ENCODE measurements at places on chromosomes 7 and 10.

- no peak for DNase-seq
These were observed 33.7 kb downstream of the AP5Z1 start for GRCh38 chr7:4809091-4809591.

GRCh38 chr7:40570223-40570622, 435.4 kb downstream of the SUGCT start:
- DNase-seq = no peak

DNA sequence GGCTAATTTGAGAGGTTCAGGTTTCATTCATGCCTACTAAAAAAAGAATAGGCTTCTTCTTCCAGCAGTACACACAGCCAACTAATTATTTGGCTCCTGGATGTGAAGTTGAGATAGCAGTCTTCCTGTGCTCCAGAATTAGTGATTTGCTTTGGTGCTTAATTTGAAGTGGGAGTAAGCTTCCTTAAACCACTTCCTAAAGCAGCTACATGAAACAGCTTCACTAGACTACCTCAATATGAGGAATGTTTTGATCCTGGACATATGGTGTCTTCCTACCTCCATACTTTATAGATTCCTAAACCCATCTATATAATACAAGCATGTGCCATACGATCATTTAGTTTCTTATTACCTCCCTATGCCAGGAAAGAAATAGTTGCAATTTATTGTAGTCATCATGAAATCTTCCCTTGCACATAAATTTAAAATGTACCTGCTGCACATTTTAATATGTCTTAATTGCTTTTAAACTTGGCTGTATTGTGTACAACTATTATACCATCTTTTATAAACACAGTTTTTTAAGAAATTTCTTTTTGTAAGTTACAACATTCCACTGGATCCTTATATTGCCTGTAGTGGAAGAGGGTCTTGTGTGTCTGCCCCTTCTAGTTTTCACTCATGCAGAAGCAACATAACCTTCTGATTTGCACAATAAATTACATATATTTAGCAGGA, 8.6 kb downstream of the VIM start:
- no peak for DNase-seq

GRCh38 chr10:112952282-112953173, 2.5 kb downstream of the TCF7L2 start:
- no peak for DNase-seq

GRCh38 chr10:52208365-52208764, 105.7 kb upstream of the DKK1 start:
- no peak for DNase-seq

DNA sequence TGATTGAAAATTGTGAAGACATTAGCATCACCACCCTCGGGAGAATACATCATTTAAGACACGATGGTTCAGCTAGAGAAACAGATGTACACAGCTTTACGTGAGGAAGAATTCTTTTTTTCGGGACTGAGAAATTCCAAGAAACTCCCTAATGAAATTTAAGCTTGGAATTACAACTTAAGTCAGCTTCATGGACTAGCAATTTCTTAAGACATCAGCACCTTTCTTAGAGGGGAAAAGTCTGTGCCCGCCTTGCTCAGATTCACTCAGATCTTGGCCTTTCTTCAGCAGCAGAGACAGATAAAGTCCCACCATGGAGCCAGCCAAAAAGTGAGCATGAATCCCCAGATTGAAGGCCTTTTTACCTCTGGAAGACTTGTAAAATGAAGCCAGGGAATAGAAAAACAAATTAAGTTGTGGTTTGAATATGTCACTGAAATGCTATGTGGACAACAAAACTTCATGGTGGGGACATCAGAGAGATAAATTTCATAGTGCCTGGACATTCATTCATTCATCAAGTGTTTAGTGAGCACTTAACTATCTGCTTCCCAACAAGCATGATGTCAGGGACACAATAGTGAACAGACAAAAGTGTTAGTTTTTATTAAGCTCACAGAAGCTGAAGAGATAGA, 32.1 kb downstream of the PRKG1 start:
- no peak for DNase-seq

DNA sequence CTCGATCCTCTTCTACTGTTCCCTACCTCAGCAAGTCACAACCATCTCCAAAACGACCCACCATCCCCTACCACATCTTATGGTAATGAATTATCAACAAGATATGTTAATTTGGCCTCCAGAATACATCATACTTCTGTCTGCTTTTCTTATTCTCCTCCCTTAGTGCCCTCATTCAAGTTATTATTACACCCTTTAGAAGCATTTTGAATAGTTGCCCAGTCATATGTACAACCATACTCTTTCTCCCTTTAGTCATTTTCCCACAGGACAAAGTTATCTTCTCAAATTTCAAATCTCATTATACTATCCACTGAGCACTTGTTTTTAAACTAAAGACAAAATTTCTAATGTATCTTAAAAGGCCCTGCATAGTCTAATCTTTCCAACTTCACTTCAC, 71.0 kb downstream of the GNAT3 start:
- DNase-seq = no peak

GRCh38 chr10:71080381-71081228, 131.8 kb upstream of the UNC5B start:
- no peak for DNase-seq

DNA sequence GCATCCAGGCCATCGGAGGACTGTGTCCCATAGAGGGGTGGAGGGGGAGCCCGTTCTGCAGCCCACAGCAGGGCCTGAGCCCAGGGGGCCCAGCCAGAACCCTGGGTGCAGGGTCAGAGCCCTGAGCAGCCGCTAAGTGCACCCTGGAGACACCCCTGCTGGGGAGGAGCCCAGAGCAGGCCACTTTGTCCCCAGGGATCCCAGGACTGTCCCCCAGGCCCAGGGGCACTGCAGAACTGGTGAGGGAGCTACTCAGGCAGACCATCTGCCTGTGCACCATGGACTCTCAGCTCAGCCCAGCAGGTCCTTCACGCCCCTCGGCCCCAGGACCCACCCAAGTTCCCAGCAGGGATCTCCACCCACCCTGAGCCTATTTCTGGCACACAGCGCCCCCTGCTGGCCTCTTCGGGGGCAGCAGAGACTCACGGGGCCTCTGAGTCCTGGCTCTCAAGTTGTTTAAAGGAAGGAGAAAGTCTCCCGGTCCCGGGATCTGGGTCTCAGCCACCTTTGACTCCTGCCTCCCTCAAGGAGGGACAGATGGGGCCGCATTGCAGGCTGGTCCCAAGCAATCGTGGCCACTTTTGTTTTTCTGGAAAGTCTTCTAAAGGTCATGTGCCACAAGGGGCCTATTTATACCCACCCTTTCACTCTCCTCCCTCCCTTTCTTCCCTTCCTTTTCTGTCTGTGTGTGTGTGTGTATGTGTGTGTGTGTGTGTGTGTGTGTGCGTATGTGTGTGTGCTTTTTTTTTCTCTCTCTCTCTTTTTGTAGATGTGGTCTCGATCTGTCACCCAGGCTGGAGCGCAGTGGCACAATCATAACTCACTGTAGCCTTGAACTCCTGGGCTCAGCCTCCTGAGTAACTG, 90.3 kb downstream of the MYL10 start:
- no peak for DNase-seq

DNA sequence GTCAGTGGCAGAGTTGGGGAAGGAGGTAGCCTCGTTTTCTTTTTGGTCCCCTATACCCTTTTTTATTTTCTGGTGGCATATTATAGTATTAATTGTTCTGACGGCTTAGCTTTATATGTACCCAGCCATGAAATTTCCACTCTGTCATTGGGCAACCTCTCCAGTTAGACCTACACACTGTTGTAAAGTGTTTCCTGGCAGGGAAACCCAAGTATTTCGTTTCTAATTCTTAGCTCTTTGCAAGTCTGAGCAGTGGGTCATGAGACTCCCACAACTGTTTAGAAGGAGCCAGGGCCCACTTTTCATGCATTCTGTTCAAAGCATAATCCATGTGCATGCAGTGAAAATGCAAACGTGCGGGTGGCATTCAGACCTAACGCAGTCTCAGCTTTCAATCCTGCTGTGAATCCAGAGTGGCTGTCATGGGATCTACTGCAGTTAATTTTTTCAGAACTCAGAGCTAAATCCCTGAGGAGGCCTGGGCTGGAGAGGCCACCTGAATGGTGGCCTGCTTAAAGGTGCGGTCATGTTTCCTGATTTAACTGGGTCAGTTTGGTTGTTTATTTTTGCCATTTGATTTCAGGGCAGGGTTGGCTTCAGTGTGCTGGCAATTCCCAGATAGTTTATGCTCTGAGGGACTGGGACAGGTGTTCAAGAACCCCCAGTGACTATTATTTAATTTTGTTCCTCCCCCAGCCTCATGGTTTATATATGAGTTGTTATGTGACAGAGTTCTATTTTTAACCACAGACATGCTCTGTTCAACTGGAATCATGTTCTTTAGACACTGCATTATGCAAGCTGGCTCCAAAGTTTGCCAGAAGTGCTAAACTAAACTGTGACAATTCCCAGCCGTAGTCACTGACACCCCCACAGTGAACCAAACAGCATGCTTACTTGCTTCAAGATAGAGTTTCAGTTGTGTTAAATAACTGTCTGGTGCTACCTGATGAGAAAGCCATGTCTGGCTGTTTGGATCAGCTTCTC, 27.4 kb upstream of the SYPL1 start:
- no peak for DNase-seq

GRCh38 chr10:63375458-63375857, 90.3 kb downstream of the JMJD1C start:
- no peak for DNase-seq

- DNase-seq = peak; percentile 85
These were observed 6.5 kb downstream of the TSPAN14 start for GRCh38 chr10:80460399-80461207.

GRCh38 chr10:124703778-124704427, 40.3 kb downstream of the FAM53B start:
- DNase-seq = peak; percentile 26

GRCh38 chr10:36341471-36341870, 699.4 kb upstream of the FZD8 start:
- no peak for DNase-seq

All from NCI-H748 treated with DMSO at 0.1 percent for 48 hours (cell line).